ENCODE measurements at places on chromosomes 1 and 21. TPM values are rescaled to one million over a fixed set of nuclear protein-coding genes. Genes with fewer than 3 reads are reported as not detected.

DNA sequence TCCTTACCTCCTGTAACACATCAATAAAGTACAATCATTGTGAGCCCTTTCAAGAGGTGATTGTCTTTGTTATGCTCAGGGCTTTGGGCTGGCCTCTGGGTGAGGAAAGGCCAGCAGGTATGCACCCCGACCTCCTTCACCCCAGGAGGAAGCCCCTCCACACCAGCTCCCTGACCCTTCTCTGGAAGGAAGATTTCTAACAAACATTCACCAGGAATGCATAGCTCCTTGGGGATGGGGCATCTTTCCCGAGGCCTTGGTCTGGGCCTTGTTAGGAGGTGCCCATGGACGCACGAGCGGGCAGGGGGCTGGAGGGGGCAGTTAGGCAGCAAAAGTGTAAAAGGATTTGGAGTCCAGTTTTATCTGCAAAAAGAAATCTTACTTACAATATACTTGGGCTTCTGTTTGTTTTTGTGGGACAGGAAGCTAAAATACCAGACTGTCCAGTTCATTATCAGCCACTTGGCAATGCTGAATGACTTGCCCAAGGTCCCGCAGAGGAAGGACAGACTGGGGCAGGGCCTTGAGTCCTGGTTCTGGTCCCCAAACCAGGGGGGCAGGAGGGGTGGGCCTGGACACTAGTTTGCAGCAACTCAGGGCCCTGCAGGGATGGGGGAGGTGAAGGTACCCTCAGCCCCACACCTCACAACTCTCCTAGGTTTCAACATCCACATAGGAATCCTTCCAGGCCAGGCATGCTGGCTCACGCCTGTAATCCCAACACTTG, 10.1 kb downstream of the ZC3H12A start:
- no peak for DNase-seq

- DNase-seq: peak; percentile 71
These were observed 16.4 kb downstream of the TP73 start for GRCh38 chr1:3668585-3669300.

DNA sequence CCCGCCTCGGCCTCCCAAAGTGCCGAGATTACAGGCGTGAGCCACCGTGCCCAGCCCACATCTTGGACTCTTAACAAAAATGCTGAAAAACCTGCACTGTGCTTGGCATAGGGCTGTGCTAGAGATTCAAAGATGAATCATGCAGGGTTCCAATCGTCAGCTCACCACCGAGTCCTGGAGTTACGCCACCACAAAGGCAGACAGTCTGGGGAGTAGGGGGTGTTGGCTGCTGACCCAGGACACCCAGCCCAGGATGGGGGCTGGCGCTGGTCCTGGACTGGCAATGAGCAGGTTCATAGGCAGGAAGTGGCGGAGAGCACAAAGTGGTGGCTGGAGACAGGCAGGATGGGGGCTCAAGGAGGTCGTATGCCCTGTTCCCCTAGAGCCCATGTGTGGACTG, 16.0 kb downstream of the PSRC1 start:
- DNase-seq: no peak

GRCh38 chr1:1986451-1987141, 17.0 kb downstream of the CFAP74 start:
- DNase-seq: no peak

DNA sequence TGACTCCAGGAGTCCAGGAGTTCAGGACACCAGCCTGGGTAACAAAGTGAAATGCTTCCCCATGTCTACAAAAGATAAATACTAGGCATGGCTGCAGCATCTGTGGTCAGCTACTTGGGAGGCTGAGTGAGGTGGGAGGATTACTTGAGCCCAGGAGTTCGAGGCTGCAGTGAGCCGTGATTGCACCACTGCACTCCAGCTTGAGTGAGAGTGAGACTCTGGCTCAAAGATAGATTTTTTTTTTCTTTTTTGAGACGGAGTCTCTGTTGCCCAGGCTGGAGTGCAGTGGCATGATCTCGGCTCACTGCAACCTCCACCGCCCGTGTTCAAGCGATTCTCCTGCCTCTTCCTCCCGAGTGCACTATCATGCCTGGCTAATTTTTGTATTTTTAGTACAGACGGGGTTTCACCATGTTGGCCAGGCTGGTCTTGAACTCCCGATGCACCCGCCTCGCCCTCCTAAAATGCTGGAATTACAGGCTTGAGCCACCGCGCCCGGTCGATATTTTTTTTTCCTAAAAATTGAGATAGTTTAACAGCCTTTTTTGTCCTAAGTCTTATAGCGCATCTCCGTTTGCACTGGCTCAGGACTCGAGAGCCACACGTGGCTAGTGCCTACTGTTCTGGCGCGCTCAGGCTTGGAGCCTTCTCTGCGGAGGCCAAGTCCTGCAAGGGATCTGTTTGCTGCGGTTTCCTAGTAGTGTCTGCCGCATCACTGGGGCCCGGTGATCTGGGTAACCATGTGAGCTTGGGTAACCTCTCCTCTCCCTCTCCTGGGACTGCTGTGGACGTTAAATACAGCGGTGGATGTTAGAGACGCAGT, 1.0 kb upstream of the MFN2 start:
- DNase-seq: peak; percentile 52

DNA sequence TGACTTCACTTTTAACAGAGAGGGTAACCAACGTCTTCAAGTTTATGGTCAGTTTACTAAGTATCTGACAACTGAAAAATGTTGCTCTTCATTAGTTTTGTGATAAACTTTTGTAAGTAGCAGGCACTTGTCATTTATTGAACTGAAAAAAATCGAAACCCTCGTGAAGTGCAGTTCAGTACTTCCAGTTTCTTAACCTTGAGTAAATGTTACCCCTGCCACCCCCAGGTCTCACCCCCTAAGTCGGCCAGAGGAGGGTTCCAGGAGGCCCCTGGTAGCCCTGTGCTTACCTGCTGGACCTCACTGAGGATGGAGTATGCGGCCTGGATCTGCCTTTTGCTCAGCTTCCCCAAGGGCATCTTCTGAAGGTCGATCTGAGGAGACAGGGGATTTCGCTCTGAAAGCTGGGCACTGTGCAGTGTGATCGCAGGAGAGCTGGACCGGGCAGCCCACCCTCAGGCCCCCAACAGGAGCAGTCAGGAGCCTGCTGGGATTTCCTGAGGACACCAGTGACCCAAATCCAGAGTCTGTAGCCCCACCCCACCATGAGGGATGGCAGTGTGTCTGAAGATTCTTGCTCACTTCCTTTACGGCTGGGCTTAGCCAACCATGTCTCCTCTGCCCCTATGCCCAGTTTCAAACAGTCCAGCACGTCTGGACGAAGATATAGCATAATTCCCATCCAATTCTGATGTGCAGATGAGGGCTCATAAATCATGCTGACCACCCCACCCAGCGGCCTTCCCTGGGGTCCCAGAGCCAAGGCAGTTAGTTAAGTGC, 37.6 kb downstream of the PARP1 start:
- no peak for DNase-seq

DNA sequence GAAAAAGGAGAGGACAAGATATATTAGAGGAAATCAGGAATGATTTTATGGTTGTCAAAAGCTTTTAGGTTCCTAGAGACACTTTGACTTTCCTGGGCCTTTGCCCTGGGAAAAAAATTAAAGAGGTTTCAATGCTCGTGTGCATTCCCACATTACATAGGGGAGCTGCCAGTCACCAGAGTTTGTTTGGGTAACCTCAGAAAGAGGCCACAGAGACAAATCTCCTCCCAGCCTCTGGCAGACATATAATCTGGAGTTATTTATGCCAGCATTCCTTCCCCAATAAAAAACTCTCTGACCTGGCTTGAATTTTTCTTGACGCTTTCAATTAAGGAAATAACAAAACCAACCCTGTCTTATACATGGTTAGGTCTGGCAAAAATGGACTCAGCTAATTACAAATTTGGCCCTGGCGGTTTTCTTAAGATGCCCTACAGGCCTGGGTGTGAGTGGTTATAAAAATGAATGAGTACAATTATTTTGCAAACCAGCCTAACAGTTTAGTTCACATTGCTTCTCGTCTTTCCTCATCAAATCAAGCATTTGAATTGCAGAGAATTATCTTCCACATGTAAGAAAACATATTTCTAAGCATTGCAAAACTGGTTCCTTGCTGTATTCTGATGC, 63.7 kb downstream of the WLS start:
- no peak for DNase-seq

DNA sequence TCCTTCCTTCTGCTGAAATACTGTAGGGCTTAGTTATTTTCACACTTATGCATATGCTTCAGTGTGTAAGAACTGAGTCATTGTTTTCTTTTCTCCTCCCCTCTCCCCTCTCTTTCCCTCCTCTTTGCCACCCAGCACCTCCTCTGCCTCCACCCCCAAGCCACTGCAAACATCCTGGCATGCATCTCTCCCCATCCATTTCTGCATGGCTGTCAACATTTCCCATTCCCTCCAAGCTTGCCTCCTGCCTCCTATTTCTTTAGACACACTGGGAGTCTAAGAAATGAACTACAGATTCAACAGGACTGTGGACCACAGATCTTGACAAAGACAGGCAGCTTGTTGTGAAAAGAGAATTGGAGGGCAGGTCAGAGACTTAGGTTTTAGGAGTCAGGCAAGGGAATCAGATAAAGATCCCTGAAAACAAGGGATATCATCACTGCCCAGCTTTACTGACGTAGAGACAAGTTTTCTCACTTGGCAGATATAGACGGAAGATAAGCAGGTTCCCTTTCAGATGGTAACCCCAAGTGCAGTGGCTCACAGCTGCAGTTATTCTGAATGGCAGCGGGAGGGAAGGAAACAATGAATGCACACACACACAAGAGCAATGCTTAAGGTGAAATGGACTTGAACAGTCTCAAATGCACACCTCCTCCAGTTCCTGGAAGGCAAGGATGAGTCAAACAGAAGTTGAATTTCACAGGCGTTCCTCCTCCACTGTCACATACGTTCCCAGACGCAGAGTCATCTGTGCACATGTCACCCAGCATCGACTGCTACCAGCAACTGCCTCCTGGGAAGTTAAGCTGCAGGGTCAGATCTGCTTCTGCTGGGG, 56.1 kb downstream of the HIVEP3 start:
- no peak for DNase-seq

DNA sequence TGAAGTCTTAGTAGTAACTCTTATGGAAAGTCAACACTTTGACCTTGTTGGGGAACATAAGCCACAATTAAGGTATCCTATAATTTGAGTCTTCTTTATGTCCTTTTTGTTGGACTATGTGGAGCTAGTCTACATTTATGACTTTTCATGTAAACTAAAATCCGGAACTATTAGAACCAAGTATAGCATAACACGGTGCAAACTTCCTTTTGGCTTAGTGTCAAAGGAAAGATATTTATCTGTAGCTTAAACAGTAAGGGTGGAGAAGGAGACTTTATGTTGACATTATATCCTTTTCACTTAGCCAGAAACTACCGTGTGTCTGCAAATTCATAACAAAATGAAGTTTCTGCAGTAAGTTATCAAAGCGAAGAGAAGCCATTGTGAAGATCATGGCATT, 7.3 kb downstream of the UAP1 start:
- no peak for DNase-seq

DNA sequence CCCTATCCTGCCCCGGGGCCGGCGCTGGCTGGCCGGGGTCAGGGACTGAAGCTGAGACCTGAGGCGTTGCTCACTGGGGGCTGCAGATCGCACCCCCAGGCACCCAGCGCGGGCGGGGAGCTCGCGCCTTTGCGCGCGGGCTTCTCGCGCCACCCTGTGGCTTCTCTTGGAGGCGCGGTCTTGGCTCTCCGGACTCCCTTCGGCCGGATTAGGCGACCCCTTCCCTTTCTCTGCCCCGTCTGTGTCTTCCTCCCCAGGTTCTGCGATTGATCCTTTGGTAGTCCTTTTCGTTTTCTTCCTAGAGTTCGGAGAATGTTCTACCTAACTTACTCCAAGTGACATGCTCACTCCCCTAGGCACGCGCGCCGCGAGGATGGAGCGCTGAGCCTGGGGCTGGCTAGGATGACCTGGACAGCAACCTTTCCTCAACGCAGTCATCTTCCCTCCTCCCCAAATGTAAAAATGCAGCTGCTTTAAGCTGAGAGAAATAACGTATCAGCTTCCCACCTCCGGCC, 495 bp upstream of the NTRK1 start:
- peak; percentile 49 for DNase-seq

DNA sequence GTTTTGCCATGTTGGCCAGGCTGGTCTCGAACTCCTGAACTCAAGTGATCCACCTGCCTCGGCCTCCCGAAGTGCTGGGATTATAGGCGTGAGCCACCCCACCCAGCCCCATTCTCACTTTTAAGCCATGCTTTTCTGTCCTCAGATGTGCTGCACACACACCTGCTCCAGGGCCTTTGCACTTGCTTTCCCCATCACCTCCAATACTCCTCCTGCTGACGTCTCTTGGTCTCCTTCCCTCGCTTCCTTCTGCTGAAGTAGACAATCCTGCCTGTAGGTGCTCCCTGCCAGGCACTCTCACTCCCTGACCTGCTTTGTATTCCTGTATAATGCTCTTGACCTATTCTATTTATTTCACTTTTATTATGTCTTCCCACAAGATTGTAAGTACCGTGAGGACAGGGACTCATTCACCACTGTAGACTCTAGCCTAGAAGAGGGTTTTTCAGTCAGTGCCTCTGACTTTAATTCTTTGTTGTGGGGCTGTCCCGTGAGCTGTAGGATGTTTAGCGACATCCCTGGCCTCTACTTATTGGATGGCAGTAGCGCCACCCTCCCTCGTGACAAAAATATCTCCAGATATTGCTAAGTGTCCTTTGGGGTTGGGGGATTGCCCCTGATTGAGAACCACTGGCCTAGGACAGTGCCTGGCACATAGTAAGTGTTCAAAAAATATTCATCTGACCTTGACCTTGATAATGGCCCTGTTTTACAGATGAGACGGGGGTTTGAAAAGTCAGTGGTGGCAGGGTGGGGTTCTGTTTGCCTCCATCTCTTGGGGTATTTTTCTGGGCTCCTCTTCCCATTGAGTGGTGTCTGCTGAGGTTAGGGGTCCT, 4.6 kb downstream of the TNFRSF1B start:
- DNase-seq: peak; percentile 18

DNA sequence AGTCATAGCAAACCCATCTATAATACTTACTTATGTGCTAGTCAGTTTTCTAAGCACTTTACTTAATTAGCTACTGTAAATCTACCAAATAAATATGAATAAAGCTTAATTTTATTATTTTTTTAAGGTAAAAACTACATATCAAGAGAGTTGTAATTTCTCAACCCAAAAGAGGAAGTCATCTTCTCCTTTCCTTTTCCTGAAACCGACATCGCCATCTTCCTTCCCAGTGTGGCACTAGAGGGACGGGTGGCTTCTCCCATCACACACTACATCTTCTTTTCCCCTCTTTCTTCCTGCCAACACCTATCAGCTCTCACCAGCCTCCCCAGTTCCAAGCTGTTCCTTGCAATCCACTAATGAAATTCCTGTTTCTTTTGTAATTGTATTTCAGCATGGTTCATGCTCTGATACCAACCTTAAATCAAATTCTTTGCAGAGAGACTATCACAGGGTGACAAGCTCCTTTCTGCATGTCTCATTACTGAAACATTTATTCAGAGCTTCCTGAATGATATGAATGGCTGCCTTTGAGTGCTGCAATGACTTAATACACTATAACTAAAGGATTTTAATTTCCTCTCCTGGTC, 251.6 kb upstream of the FAM78B start:
- DNase-seq: no peak

The FCGR3B gene
- 3.0 TPM for total RNA-seq

The OR6P1 gene
- total RNA-seq: not detected

The LMX1A gene
- not detected for total RNA-seq

The OR2T11 gene
- total RNA-seq: not detected

All from right cardiac atrium (tissue), 5 donors.